Activated CD8-positive, alpha-beta memory T cell treated with anti-CD3 and anti-CD28 coated beads, Interleukin-2, amount 50 U/mL, for 4 hours (primary cell): ENCODE measurements at places on chromosomes 11 and 22.

GRCh38 chr22:31958625-31959239 is 14.4 kb downstream of the YWHAH start:
- DNase-seq, result no peak

DNA sequence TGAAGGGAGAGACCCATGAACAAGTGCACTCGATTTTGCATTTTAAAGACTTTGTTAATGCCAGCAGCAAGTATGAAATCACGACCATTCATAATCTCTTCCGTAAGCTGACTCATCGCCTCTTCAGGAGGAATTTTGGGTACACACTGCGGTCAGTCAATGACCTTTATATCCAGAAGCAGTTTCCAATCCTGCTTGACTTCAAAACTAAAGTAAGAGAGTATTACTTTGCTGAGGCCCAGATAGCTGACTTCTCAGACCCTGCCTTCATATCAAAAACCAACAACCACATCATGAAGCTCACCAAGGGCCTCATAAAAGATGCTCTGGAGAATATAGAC is 5.9 kb downstream of the SERPIND1 start:
- no peak for DNase-seq

DNA sequence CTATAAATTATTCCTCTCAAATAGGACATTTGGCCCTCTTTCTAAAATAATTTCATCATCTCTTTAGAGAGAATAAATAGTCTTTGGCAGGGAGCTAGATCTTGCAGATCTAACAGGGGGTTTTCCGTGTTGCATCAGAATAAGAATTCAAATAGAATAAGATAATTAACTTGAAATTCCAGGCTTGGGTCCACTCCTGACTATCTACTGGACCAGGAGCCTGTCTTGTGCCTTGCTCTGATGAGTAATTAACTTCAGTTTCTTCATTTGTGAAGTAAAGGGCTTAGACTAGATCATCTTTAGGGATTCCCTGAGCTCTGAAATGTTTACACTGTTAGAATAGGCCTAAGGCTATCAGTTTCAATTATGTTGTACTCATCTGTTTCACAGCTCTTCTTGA is 23.5 kb upstream of the TMEM123 start:
- no peak for DNase-seq

DNA sequence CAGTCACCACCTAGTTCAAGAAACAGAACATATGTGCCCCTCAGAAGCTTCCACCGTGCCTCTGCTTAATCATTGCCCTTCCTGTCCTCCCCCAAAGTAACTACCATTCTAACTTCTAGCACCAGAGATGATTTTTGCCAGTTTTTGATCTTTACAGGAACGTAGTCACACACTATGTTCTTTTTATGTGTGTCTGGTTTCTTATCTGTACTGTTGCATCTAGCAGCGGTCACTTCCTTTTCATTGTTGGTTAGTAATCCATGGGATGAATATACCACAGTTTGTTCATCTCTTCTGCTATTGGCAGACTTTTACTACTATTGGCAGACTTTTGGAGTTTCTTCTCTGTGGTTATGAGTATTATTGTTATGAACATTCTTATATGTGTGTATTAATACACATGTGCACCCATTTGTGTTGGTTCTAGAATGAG is 34.6 kb downstream of the SPECC1L start:
- DNase-seq, result no peak

DNA sequence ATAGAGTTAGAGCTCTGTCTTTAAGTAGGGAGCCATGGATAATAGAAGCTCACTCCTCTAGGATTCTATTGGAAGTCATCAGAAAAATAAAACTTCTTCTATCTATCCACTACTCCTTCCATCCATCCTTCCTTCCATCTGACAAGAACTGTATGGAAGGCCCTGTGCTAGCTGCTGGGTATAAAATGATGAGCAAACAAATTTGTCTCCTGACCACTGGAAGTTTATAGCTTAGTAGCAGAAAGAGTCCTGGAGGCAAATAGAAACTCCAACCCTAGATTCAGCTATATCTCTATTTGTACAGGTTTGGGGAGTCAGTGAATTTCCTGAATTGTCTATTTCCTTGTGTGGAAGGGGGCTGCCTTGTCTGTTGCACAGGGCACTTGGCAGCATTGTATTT is 136.6 kb downstream of the ME3 start:
- DNase-seq, result no peak

DNA sequence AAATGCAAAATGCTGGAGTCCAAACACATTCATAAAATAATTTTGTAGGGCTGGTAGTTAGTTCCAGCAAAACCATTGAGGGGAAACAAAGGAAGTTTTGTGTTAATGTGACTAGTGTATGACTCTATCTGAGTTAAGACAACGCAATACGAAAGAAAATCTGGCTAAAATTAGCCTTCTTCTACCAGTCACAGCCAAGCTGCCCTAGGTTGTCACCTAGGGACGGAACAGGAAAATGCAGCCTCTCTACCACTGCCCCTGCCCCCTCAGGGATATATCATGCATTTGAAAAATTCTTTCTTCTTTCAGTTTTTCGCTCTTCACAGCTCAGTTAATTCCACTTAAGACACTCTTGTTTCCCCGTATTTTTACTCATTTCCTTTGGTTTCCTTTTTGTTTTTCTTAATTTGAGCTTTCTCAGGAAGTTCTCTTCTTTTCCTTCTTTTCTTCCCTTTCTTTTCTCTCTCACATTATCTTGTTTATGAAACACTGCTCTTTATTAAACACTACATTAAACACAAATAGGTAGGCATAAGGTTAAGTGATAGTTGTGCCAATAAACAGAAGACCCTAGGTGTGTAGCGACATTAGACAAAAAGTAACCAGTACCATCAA is 30.6 kb downstream of the KIRREL3 start:
- DNase-seq, result no peak

GRCh38 chr11:16604794-16605388 is 133.6 kb upstream of the C11orf58 start:
- no peak for DNase-seq

DNA sequence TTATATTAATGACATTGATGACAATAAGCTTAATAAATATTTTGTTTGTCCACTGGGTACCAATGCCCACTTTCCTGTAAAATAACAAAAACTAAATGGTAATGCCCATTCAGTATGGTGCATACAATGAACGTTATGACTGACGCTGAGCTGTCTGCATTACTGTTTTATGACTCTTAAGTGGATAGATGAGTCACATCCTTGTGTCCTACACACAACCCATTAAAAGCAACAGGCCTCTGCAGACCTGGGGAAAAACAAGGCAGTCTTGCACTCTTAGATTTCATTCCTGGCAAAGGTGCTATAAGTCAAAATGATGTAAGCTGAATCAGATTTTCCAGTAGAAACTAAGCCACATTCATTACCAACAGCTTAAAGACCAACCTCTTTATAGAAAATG is 176.3 kb upstream of the TMEM45B start:
- DNase-seq, result no peak

DNA sequence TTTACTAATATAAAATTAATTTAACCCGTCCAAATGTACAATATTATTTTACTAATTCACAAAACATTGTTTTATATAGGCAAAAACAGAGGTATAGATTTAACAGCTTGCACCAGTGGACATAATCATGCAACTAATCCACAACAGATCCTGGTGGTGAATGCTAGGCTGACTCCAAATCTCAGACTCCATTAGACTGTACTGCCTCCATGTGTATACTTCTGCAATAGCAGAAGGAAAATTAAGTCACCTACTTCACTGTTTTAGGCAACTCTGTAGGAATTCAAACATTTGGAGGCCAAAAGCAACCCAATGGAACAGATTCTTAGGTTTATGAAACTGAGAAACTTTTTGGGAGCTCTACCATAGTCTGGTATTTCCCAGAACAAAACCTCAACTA is 30.0 kb upstream of the RAB39A start:
- no peak for DNase-seq

GRCh38 chr22:48223488-48224190 is 1461.2 kb downstream of the TBC1D22A start:
- no peak for DNase-seq

DNA sequence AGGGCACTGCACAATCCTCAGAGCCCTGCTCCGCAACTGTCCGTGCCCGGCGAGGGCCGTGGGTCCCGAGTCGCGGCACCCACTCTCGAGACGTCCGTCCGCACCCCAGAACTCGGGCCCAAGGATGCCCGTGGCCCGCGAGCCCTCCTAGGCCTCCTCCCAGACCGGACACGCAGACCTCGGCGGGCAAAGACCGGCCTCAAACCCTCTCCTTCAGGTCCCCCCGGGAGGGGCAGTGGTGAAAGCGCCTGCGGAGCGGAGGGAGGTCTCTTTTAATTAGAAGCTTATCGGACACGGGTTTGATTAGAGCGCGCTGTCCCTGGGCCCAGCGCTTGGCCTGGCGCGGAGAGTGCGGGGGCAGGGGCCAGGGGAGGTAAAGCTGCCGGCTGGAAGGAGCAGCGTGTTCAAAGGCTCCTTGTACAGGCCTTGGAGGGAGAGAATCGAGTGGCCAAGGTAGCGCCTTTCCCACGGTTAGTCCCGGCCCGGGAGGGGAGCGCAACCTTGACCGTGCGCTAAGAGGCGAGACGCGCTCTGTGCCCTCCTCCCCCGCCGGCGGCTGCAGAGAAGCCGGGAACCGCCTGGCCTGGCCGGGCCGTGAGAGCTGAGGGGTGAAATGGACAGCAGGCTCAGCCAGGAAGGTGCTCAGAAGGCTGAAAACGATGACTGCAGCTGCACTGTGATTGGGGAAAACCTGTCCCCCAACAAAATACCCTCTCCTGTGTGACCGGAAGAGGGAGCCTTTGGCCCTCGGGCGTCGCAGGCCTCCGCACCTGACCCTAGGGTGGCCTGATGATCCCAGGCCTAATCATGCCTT is 4.6 kb downstream of the WT1 start:
- no peak for DNase-seq

GRCh38 chr22:45966320-45966894 is 10.6 kb downstream of the WNT7B start:
- DNase-seq, result no peak

- DNase-seq, result no peak
Measured at GRCh38 chr22:39247361-39247760, 2.6 kb upstream of the PDGFB start.

GRCh38 chr11:121213362-121213893 is 79.1 kb upstream of the SC5D start:
- no peak for DNase-seq

DNA sequence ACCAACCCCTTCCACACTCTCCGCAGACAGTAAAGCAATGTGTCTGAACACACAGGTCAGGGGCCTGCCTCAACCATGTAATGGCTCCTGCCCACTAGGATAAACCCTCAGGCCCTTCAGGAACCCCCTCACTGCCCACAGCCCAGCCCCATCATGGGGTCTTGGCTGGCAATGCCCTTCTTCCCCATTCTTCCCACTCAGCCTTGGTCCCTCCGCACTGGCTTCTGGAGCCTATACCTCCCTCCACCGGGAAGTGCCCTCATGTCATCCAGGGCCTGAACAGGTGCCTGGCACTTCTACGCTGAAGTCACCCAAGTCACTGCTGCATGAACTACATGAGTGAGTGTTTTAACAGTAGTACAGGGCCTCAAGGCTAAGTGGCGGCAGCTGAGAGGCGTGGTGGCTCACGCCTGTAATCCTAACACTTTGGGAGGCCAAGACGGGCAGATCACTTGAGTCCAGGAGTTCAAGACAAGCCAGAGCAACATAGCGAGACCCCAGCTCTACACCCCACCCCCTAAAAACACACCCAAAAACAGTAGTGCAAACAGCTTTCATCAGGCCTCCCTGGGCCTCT is 74.8 kb upstream of the PITPNB start:
- no peak for DNase-seq

GRCh38 chr11:72081821-72082453 is 1.3 kb downstream of the LRRC51 start:
- DNase-seq, result no peak

- no peak for DNase-seq
Measured at GRCh38 chr22:38034884-38035529, 22.2 kb upstream of the PICK1 start.

DNA sequence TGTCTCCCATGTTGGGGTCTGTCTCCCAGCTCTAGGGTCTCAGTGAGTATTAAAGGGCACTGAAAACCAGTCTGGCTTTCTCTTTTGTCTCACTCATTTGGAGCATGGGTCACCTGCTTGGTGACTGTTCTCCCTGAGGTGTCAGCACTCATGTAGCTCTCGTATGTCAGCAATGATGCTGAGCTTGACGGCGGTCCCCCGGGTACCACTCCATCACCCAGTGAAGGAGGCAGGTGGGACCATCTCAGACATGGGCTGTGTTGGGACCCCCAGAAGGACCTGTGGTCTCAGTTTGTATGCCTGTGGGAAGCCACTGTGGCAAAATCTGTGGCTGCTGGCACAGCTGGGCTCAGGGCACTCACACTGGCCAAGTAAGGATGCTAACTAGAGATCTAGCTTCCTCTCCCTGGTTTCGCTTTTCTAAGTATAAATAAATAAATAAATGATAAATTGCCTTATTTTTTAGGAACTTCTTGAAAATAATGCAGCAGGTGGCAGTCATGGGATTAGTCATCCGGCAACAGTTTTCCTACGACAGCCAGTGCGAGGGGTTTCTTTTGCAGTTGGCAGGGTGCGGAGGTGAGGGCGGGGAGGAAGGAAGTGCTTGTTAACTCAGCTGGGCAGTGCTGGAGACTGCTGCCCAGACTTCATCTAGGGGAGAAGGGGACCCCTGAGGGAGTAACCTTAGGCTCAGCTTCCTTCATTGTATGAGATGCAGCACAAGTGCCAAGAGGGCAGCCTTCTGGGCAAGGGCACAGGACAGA is 48.8 kb downstream of the OSBP2 start:
- no peak for DNase-seq

DNA sequence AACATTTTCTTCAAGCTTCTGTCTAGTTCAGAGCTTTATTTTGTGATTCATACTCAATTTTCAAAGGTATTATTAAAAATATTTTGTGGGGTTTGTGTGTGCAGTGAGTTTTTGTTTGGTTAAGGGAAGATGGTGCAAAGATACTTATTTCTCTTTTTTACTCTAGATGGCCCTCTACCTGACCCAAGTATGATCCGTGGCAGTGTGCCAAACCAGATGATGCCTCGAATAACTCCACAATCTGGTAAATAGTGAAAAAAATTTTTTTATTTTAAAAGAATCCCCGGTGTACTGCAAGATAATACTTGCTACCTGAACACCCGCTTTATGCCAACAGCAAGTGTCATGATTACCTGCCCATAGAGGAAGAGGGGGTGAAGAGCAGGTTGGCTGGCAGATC is 54.2 kb downstream of the EP300 start:
- DNase-seq, result no peak
